ENCODE measurements at places on chromosomes 11 and 22.

GRCh38 chr11:104796301-104796700 is 102.0 kb downstream of the CASP12 start:
- no peak for DNase-seq

- no peak for DNase-seq
Observed at GRCh38 chr11:117462183-117462863, 134.7 kb downstream of the CEP164 start.

DNA sequence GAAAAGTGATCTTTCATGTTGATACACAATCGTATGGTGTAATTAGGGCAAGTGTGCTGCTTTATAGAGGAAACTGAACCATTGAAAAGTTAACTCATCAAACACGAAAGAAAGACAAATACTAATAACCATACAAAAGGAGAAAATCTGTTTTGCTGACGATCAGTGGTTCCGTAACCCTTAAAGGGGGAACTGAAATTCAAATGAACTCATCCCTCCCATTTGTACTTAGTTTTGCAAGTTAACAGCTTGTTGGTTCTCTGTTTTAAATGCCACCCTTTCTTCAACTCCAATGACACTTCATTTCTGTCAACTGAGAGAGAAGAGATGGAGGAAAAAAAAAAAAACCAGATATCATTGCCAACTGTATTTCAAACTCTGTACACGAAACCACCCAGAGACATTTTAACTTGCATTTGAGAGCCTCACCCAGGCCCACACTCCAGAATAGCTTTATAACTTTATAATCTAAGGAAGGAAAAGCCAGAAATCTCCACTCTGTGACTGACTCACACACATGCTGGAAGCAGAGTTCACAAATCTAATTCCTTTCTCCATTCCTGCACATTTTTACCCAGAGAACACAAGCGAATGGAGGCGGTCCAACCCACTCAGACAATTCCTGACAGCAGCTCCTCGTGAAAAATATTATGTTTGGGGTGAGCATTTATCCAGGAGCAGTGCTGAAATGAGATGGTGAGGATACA is 17.4 kb upstream of the CSNK2A3 start:
- no peak for DNase-seq

DNA sequence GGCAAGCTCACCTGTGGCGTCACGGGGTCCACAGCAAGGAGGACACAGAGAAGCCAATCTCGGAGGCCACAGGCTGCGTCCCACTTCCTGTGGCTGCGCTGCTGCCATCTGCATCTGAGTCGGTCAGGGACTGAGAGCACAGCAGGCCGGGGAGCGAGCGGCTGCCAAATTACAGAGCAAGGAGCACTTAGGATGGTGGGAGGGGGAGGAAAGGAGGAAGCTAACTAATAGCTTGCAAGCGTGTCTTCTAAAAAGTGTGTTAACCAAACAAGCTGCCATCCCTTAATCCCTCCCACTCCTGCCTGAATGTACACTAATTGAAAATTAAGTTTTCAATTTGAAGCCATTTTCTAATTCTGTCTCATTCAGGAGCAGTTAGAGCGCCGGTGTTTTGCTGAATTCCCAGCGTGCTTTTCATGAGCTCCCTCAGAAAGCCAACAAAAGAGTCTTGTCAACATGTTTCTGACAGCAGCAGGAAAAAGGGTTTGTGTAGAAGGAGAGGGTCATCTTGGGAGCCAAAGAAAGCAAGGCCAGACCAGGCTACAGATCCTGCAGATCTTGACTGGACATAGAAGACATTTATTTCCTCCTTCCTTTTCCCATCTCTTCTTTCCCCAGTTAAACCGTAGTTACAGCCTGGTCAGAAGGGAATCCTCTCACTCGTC is 42.4 kb upstream of the API5 start:
- no peak for DNase-seq

DNA sequence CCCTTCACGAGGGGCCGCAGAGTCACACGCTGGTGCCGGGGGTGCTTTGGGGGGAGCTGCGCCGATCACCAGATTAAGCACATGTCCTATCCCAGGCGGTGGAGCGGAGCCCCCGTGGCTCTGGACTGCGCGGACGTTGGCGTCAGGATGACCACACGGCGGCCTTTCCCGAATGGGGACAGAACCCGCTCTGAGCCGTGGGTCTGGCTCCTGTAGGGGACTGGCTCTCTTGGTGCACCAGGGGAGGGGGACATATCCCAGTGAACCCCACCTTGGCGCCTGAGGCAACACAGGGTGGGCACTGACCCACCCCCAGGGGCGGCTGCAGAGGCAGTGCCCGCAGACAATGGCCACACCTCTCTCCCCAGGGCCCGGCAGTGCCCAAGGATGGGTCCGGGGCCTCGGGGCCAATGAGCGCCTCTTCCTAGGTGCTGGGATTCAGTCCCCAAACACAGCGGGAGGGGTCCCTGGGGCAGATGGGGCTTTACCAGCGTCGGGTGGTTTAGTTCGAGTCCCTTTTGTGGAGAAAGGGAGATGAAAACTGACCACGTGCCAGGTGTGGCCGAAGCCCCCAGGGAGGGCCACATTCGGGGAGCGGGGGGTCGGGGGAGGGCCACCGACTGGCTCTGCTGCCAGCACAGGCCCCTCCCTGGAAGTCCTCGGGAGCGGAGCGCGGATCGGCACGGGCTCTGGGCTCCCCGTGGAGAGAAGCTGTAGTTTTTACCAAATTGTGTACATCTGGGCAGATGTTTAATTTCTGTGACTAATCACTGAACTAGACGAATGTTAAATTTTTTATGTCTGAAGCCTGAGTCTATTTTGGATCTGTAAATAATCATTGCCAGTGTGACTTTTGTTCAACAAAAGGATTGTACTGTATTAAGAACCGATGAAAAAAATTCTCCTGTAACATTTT is 58.9 kb downstream of the GRAMD4 start:
- no peak for DNase-seq

DNA sequence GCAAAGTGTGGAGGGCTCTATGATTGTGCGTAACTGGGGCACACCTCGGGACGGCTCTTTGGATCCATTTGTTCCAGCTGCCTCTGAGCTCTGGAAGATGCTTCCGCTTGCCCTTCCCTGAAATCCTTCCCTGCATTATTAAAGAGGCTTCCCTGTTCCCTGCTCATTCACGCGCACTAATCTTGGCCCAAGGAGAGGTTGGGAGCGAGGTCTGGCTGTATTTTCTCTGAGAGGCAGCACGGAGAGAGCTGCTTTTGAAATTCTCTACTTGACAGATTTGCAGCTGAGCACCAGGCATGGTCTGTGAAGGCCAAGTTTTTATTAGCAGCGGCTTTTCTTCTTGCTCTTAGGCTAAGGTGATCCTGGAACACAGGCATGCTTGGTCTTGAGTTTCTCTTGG is 94.8 kb upstream of the NTM start:
- DNase-seq = no peak

DNA sequence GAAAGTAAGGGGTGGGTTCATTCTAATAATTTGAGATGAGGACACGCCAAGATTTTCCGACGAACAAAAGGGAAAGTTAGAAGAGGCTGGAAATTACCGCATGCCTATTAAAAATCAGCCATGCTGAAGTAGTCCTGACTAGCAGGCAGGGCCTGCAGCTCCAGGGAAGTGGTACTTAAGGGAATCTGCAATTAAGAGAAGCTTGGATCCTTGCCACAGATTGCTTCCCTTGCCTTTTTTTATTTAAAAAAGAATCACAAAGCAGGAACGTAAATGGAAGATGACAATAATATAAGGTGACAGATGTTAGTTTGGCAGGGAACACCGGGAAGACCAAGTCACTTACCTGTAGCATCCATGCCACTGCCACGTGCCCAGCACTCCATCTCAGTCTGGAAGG is 359.3 kb downstream of the CADM1 start:
- no peak for DNase-seq

All from PC-9 (cell line).